ENCODE measurements at places on chromosomes 3 and 15.
A peak's percentile ranks its signal among the peaks of the same experiment; 100 is the strongest.

DNA sequence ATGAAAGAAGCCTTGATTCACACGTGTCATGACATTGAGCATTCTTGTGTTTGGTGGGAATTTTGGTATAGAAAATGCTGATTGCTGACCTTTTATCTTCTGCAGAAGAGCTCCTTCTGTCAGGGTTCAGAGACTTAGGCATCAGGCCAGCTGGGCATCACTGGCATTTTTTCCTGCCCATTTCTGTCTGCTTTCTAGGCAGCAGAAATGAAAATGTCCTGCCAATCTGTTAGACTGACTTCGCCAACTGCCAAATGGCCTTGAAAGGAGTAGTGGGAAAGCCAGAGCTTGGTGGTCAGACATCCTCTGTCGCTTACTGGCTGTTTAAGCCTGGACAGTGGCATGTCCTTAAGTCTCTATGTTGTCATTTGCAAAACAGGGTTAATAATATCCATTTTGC, 57.4 kb downstream of the EEFSEC start:
- no peak for DNase-seq

DNA sequence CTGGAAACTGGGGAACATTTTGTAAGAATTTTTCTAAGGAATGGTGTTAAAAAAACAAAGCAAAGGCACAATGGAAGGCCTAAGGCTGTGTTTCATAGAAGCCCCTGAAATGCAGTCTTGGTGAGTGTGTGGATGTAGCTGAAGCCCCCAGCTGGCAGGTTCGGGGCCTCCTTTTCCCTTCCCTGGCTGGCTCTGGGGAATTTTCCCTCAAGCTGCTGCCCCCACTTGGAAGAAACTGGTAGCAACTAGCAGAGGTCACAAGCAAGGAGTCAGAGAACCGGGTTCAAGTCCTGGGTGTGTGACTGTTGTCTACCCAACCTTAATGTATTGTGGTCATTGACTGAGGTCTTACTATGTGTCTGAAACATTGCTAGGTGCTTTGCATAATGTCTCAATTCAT, 85.3 kb upstream of the MYZAP start:
- no peak for DNase-seq

DNA sequence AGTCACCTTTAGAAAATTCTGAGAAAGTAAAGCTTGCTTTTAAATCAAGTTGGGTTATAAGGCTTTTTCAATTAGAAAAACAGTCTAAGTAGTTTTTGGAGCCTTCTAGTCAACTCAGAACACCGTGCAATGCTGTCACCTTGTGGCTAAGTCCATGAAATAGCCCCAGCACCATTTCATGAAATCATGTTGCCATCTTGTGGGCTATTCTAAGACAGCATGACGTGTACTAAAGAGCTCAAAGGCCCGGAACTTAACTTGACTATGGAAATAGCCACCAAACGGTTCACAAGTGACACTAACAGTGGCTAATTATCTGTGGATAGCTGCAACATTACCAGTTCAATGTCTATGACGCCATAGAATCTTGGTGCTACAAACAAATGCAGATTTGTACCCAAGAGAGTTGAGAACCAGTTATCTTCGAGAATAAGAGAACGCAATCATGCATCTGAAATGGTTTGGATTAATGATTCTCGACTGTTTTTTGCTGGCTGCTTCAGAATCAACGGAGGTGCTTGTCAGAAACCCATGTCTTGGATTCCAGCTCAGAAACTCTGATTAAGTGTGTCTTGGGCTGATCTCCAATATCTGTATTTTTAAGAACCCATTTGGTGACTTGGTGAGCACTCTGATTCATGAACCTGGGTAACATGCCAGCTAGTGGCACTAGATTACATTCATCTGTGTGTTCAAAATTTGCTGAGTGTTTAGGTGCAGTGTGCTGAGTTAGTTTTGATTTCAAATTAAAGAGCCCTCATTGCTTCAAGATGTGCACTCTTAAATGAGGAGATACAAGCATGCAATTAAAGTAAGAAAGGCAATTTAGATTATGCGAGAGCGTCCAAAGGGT, 111.2 kb upstream of the MCTP2 start:
- peak; percentile 90 for DNase-seq

GRCh38 chr3:126126811-126127431, 43.0 kb upstream of the SLC41A3 start:
- no peak for DNase-seq

DNA sequence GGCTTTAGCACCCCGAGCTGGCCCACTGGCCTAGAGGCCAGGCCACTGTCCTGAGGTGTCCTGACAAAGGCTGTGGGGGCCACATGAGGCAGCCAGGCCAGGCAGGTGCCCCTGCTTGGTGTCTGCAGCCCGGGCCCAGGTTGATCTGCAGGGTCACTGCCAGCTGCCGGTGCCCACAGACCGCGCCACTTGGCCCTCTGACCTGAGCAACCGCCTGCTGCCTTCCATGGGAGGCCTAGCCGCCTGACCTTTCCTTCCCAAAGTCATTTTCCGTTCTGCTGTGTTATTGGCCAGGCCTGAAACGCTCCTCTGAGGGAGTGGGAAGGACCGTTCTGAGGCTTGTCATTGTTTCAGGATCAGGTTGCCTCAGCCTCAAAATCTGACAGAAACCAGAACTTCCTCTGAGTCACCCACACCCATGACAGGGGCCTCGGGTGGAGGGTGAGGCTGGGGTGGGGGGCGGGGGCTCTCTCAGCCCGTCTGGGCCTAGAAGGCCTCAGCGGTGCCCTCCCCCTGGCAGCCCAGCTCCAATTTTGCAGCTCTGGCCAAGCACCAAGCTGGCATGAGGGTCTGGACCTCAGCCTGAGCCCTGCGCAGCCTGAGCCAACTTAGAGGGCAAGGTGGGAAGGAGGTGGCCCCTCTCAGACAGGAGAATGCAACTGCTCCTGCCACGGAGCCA, 140.7 kb upstream of the MEF2A start:
- DNase-seq = peak; percentile 87

DNA sequence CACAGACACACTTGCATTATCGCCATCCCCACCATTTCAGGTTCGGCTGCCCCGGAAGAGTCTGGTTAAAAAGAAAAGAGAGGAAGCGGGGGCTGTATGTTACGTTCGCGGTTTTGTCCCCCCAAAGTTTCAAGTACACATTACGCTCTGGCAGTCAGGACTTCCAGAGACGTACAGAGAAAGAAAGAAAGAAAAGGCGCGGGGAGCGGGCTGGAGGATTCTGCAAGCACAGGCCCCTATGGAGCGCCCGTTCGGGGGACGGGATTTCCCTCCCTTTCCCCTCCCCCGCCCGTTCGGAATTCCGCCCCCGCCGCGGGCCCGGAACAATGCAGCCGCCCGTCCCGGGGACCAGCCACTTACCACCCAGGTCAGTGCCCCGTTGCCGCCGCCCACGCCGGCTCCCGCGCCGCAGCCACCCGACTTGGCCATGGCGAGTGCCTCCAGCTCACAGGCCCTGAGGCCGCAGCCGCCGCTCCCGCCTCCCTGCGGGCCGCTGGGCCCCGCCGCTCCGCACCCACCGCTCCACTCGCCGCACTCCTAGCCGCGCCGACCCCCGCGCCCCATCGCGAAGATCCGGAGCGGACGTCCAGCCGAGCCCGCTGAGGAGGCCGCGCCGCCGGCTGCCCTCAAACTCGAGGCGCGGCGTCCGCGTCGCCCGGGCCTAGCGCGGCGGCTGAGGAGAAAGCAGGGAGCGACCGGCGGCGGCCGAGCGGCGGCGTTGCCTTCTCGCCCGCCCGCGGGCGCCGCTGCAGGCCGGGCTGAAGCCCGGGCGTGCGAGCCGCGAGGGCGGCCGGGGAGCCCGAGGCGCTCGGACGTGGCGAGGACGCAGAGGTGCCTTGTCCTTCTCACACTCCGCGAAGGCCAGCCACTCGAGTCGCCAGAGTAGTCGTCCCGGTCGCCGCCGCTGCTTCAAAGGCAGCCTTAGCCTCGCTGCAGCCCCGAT, 567 bp downstream of the TOP2B start:
- peak; percentile 39 for DNase-seq

DNA sequence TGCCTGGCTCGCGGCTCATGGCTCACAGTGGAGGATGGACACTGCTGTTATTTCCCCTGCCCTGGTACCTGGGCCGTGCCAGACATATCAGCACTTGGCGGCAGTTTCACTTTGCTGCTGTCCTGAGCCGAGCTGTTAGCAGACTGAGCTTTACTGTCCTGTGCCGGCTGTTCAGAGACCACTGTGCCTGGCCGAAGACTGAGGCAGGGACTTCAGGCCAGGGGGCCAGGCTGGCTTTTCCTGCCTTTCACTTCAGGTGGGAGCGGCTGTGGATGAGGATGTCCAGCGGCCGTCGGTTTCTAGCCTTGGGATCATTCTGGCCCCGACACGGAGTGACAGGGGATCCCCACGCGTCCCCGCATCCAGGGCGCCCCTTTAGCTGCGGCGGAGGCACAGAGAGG, 1.1 kb downstream of the ATP10A start:
- peak; percentile 5 for DNase-seq

DNA sequence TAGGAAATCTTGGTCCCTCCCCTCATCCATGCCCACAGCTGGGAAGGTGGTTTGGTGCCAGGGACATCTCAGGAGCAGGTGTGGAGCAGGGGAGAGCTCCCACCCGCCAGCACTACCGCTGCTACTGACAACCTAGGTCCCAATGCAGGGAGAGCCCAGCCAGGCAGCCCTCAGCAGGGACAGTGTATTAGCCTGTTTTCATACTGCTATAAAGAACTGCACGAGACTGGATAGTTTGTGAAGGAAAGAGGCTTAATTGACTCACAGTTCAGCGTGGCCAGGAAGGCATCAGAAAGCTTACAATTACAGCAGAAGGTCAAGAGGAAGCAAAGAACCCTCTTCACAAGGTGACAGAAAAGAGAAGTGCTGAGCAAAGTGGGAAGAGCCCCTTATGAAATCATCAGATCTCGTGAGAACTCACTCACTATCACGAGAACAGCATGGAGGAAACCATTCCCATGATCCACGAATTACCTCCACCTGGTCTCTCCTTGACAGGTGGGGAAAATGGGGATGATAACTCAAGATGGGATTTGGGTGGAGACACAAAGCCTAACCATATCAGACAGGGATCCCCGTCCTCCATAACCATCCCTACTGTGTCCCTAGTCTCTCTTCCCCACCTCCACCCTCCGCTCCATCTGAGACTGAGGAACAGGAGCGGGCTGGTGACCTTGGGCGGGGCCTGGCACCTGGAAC, 218.6 kb downstream of the TBC1D2B start:
- DNase-seq = no peak

DNA sequence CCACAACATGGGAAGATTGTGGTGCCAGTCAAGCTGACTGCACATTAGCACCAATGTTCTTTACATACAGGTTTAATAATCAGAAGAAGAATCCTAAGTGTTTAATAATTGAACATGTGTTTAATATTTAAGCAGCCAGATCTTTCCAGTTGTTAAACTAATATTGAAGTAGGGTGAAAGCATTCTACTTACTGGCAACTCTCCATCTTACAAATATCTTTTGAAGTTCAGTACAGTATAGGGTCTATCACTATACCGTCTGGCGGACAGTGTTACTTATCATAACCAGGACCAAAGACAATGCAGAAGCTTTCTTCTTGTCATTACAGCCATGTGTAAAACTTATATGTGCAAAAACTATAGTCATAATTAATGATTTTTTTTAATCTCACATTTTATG, 376.4 kb downstream of the CNTN6 start:
- DNase-seq = no peak

GRCh38 chr3:71305231-71306206, 278.0 kb downstream of the FOXP1 start:
- DNase-seq = peak; percentile 66

GRCh38 chr3:32460031-32460749, 42.5 kb downstream of the CMTM6 start:
- DNase-seq = no peak

DNA sequence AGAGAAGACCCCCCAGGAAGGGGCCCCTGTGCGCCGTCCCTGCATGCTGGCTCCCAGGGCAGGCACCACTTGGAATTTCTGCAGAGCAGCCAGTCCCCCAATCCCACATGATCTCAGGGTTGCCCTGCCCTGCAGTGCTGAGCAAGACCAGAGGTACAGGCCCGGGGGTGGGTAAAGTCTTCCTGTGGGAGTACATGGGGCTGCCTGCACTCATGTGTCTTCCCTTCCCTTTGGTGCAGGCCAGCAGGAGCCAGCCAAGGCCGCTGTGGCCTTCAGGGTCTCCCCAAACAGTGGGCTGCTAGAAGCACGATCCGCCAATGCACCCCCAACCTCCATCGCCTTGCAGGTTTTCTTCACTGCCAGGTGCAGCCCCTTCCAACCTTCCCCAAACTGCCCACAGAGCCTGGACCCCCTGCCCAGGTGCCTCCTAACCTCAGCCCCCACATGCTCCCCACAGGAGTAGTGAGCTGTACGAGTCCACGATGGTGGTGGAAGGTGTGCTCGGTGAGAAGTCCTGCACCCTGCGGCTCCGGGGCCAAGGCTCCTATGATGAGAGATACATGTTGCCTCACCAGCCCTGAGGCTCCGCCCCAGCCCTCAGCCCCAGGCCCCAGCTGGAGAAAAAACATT, 15.0 kb downstream of the ACAA1 start:
- no peak for DNase-seq

GRCh38 chr3:7371693-7372572, 511.0 kb downstream of the GRM7 start:
- DNase-seq = no peak

DNA sequence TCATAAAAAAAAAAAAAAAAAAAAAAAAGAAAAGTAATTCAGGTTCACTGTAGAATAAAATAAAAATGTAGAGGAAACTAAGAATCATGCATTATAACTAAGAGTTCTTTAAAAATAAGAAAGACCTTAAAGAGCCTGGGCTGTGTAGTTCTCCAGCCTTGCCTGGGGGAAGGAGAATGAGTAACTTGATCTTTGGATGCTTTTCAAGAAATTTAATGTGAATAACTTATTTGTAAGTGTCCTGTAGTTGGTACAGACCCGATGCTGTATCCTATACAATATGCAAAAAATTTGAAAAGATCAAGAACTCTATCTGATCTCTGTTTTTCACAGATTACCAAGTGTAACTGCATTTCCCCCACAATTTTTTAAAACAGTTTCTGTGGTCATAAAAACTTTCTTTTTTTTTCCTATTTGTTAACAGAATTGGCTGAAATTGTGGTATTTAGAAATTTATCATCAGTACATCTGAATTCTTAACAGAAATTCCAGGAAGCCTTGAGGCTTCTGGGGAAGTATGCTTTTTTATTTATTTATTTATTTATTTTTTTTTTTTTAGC, 195.3 kb downstream of the THRB start:
- DNase-seq = peak; percentile 28

DNA sequence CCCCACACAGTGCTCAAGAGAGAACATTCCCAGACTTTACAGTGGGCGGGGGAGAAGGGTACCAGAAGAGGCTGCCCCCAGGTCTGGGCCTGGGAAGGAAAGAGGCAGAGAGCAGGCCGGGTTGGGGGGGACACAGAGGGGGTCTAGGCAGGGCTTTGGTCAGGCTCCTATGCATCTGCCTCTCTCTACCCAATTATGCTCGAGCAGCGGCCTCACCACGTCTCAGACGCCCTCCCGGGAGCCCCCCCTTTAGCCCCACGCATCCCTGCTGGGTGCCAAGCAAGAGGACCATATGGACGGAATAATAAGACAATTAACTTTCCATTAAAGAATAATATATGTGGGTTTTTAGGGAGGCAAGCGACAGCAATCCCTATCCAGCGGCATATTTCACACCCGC, 32.8 kb downstream of the CACNA2D2 start:
- no peak for DNase-seq

GRCh38 chr15:92510163-92510882, 116.6 kb downstream of the ST8SIA2 start:
- peak; percentile 81 for DNase-seq

Data from fibroblast of lung (primary cell).